GM04504 (cell line): ENCODE measurements at places on chromosomes 11 and 22.

DNA sequence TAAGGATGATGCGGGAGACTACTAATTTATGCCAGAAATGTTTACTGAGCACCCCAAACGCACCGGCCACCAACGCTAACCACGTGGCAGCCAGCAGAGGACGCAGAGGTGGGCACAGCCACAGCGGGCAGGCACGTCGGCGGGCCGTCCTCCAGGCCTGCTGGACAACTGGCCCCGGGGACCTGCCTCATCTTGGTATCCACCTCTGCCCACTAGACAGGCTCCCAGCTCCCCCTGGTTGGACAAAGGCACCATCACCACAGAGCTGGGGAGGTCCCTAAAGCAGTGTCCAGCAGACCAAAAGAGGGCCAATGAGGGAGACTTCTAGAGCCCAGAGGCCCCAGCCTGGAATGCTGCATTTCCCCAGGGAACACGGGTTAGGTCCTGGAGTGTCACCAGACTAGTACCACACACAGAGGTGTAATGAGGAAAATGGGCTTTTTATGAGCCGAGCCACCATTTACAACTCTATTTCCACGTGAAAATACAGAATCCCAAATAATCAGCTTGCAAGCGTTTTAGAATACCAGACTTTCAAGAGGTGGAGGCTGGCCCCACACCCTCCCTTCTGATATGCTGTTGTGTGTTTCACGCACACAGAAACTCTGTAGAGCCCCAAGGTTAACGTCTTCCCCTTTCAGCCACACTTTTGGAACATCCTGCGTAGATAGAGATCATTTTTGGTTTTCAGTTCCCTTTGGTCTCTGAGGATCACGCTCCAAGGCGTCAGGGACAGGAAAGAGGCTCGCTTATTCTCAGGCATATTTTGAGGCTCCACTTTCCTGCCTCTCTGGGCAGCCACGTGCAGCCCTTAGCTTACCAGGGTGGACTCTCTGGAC lies 23.7 kb upstream of the BID start:
- no peak for DNase-seq

DNA sequence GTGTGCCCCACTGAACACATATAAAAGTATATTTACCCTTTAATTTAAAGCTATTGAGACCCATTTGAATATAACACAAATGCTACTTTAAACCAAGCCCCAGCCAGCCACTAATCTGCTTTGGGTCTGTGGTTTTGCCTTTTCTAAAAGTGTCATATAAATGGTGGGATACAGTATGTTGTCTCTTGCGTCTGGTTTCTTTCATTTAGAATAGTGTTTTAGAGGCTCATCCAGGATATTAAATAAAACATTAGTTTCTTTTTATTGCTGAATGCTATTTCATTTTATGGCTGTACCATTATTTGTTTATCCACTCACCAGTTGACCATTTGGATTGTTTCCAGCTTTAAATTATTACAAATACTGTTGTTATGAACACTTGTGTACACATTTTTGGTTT lies 290.5 kb upstream of the SORL1-AS1 start:
- DNase-seq, result no peak

GRCh38 chr11:134471716-134472455 lies 59.8 kb upstream of the B3GAT1 start:
- DNase-seq, result no peak

- DNase-seq, result no peak
Measured at GRCh38 chr11:126990716-126991480, 9.7 kb downstream of the KIRREL3 start.

- no peak for DNase-seq
Measured at GRCh38 chr11:114615448-114616361, 20.1 kb upstream of the NXPE4 start.

DNA sequence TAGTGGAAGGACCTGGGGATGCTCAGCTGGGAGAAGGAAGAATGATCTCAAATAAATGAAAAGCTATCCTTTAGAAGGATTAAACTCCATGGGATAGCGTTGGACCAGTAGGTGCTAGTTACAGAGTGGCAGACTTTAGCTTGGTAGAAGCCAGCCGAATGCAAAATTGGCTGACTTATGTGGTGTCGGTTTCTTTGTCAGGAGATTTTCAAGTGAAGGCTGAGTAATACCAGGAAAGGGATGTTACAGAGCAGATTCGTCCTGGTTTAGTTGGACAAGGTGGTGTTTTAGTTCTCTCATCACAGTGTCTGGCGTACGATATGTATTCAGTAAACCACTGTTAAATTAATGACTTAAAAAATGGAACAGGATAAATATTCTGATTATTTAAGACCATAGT lies 26.0 kb downstream of the FDX1 start:
- no peak for DNase-seq

DNA sequence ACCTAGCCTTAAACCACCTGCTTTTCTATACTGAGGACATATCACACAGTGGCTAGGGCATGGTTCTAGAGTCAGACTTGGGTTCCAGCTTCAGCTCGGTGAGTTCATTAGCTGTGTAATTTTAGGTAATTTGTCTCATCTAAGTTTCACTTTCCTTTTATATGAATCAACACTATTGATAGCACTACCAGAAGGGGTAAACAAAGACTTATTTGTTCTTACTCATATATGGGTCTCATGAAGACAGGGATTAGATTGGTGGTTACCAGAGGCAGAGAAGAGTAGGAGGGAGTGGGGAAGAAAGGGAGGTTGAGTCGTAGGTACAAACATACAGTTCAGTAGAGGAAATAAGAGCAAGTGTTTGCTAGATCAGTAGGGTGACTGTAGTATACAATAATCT lies 924.7 kb downstream of the OPCML start:
- DNase-seq, result no peak
